Putamen (tissue), 1 donor: ENCODE measurements at places on chromosomes 2 and 18.
A peak's percentile ranks its signal among the peaks of the same experiment; 100 is the strongest.

DNA sequence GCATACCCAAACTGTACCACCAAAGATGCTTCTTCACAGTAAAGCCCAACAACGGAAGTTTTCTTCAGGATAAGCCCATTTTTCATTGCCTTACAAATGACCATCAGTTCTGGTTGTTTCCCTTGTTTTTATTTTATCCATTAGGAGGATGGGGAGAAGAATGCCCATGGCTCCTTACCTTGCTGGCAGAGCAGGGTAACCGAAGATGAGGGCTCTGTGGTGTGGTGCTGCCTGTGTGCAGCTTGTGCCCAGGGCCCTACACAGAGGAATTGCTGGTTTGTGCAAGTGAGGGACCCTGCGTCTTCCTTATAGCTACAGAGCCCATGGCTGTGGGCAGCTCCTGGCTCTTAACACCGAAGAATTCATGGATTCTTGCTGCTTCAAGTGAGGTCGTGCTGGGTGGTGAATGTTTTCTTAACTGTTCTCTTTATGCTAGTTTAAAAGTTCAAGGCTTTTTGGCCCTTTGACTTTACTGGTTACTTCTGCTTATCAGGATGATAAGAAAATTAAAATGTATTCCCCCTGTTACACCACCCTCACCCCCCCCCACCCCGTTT lies 110.6 kb downstream of the MAP4K4 start:
- no peak for DNase-seq

DNA sequence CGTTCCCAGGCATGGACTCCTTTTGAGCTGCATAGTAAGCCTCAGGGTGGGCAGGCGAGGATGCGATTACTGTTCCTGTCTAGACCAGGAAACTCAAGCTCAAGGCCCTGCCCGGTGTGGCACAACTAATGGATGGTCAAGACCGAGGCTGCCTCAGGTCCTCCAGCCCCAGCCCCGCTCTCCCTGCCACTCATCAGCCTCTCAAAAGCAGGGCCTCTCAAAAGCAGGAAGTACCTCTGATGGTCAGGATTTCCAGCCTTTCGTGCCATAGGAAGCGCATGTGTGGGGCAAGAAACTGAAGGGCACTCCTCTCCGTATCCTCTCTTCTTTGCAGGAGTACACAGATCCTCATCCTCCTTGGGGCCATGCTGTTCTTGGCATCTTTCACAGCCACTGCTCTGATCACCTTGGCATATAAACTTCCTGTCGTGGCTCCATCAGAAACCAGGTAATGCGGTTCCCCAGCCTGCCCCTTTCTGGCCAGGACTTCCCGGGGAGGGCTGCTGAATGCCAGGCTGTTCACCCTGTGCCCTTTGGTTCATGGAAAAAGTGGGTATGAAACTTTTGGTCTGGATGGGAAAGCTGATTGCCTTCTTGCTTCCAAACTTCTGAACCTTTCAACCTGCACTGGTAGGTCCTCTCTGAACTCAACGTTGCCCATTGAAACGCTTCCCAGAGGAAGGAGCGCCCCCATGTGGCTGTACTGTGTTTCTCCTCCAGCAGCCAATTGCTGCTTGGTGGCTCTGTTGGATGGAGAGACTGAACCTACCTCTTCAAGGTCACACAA lies 82.8 kb upstream of the SEC11C start:
- peak; percentile 38 for DNase-seq

DNA sequence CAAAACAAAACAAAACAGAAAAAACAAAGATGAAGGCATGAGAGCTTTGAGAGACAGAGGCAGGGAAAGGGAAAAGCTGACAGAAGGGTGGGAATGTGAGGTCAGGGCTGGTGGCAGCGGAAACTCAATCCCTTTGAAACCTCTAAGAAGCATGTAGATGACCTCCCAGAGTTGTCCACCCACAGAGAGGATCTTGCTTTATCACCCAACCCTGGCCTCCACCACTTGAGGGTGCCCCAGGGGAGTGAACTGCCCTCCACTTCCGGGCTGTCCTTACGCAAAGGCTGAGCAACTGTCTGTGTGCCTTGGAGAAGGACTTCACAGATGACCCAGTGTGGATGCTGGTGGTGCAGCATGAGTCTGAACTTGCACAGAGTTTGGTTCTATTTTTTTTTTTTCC lies 26.7 kb downstream of the PDCL3 start:
- DNase-seq = no peak

DNA sequence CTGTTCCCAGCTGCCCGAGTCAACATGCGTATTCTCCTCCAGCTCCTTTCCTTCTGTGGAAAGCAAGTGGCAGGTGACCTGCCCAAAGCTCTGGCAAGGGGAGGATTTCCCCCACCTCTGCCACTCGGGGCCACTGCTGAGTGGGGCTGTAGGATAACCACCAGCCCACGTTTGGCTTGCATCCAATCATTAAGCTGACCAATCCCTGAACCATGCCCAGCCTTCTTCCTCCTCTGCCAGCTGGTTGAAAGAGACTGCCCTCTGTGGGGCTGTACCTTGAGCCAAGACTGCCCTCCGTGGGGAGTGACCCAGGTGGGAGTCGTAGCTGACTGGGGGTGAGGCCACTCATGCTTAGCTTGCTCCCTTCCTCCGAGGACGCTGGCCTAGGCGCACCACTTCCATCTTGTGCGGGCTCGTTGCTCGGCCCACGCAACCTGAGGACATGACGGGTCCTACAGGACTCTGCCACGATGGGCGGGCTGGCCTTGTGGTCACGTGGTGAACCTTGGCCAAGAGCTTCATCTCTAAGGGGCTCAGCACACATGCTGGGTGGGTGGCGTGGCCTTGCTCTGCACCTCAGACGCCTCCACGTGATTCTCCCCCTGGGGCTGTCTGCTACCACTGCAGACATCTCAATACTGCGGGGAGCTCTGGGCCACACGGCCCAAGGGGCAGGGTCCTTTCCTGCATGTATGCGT lies 112.1 kb downstream of the NDUFA10 start:
- no peak for DNase-seq

GRCh38 chr2:168679741-168680310 lies 122.6 kb upstream of the NOSTRIN start:
- no peak for DNase-seq
